Activated T-cell treated with anti-CD3 and anti-CD28 coated beads, Interleukin-2, amount 50 U/mL, for 72 hours (primary cell): ENCODE measurements at places on chromosomes 3 and 15. TPM values are rescaled to one million over a fixed set of nuclear protein-coding genes. Genes with fewer than 3 reads are reported as not detected.

DNA sequence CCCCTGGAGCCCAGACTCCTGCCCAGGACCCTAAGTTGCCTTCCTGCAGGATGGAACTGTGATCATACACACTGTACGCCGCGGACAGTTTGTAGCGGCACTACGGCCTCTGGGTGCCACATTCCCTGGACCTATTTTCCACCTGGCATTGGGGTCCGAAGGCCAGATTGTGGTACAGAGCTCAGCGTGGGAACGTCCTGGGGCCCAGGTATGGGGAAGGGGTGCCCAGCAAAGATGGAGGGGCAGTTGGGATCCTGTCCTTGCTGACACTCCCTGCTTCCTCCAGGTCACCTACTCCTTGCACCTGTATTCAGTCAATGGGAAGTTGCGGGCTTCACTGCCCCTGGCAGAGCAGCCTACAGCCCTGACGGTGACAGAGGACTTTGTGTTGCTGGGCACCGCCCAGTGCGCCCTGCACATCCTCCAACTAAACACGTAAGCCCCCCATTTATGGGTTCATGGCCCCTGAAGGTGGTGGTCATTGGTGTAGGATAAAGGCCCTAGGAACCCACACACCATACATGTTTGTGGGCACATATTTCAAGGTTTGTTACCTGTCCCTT is 28.8 kb downstream of the NBEAL2 start:
- H3K27ac ChIP-seq = no peak overlapping the region
- H3K36me3 ChIP-seq = peaks cover 3% of the 10 kb centered on the region
- DNase-seq = no peak
- peak overlapping the region; percentile 17 for H3K4me3 ChIP-seq
- no peaks in the 10 kb centered on the region for H3K27me3 ChIP-seq

The CFAP44 gene
- total RNA-seq = 3.4 TPM

DNA sequence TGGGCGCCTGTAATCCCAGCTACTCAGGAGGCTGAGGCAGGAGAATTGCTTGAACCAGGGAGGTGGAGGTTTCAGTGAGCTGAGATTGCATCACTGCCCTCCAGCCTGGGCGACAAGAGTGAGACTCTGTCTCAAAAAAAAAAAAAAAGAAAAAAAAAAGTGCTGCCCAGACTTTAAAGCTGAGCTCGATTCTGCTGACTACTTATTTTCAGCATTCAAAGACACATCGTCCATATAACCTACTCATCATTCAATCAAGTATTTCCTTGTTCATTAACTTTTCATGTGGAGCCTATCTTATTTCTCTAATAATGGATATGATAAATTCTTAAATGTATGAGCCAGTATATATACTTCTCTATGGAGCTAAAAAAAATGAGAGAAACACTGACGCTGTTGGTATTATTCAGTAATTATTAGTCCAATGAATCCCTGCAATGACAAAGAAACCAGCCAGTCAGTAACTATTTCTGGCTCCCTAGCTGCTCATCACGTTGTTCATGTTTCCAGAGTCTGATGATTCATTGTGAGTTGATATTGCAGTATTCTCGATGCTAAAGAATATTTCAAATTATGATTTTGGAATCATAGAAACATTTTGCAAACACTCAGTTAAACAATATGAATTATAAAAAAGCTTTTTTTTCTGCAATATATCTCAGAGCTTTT is 111.9 kb downstream of the RAP2B start:
- H3K4me1 ChIP-seq = no peaks in the 10 kb centered on the region
- no peak overlapping the region for H3K27ac ChIP-seq
- DNase-seq = no peak

DNA sequence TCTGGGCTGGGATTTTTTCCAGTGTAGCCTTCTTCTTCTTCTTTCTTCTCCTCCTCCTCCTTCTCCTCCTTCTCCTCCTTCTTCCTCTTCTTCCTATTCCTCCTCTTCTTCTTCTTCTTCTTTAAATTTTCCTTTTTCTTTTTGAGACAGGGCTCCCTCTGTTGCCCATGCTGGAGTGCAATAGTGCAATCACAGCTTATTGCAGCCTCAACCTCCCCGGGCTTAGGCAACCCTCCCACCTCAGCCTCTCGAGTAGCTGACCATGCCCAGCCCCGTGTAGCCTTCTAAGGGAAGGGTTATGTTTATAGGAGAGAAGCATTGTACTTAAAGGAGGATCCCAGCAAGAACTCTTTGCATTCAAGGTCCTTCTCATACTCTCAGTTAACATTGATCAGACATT is 24.0 kb upstream of the MYO1E start:
- peaks cover 35% of the 10 kb centered on the region for H3K27me3 ChIP-seq
- no peak overlapping the region for H3K4me3 ChIP-seq
- DNase-seq = no peak
- no peaks in the 10 kb centered on the region for H3K4me1 ChIP-seq

The HDGFL3 gene
- total RNA-seq = 58.2 TPM

GRCh38 chr15:77819851-77820728 is 187.4 kb upstream of the LINGO1 start:
- DNase-seq = peak; percentile 8
- no peak overlapping the region for H3K27ac ChIP-seq
- peaks cover 1% of the 10 kb centered on the region for H3K36me3 ChIP-seq
- peaks cover 44% of the 10 kb centered on the region for H3K27me3 ChIP-seq

GRCh38 chr3:181887685-181888084 is 176.0 kb downstream of the SOX2 start:
- no peaks in the 10 kb centered on the region for H3K27me3 ChIP-seq
- no peak for DNase-seq
- H3K4me3 ChIP-seq = no peak overlapping the region
- no peaks in the 10 kb centered on the region for H3K4me1 ChIP-seq
- H3K36me3 ChIP-seq = no peaks in the 10 kb centered on the region

The FBXO40 gene
- total RNA-seq = not detected

GRCh38 chr3:13878281-13879101 is 1.4 kb downstream of the WNT7A start:
- no peaks in the 10 kb centered on the region for H3K36me3 ChIP-seq
- peak; percentile 14 for DNase-seq
- peak overlapping the region; percentile 82 for H3K4me3 ChIP-seq
- H3K27me3 ChIP-seq = peaks cover 36% of the 10 kb centered on the region
- H3K27ac ChIP-seq = no peak overlapping the region

The TEX55 gene
- total RNA-seq = not detected

DNA sequence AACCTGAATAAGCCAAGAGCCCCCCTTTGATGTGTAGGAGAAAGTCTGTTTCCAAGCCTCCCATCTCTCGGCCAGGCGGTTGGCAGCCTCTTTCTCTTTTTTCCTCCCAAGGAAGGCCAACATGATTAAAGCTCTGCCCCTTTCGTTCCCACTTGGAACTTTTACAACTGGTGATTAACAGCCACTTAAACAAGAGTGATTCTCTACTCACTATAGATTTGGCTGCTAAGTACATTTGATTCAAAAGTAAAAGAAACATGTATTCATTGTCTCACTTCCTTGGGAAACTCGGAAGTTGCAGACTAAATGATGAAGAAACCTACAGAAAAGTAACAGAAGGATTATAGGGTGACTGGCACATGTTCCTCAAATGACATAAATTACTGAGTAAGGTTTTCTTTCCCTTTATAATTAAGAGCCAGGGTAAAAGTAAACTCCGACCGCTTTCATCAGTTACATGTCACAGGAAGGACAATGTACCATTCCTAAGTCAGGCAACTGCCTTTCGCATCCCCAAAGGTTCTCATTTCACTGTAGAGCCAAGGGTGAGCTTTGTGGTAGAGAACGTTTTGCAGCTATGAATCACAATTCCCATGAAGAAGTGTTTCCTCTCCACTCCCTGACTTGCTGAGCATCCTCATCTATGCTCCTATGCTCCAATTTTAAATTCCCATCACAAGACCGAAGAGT is 72.7 kb downstream of the MB21D2 start:
- peaks cover 3% of the 10 kb centered on the region for H3K36me3 ChIP-seq
- H3K4me3 ChIP-seq = no peak overlapping the region
- no peak for DNase-seq
- H3K27me3 ChIP-seq = peaks cover 10% of the 10 kb centered on the region
- no peak overlapping the region for H3K27ac ChIP-seq
- peaks cover 49% of the 10 kb centered on the region for H3K4me1 ChIP-seq

The CCRL2 gene
- total RNA-seq = 3.2 TPM

GRCh38 chr3:71636482-71636881 is 53.0 kb upstream of the FOXP1 start:
- H3K36me3 ChIP-seq = no peaks in the 10 kb centered on the region
- H3K4me3 ChIP-seq = no peak overlapping the region
- H3K4me1 ChIP-seq = no peaks in the 10 kb centered on the region
- no peaks in the 10 kb centered on the region for H3K27me3 ChIP-seq
- H3K27ac ChIP-seq = no peak overlapping the region

The CHRNA5 gene
- total RNA-seq = 2.6 TPM

DNA sequence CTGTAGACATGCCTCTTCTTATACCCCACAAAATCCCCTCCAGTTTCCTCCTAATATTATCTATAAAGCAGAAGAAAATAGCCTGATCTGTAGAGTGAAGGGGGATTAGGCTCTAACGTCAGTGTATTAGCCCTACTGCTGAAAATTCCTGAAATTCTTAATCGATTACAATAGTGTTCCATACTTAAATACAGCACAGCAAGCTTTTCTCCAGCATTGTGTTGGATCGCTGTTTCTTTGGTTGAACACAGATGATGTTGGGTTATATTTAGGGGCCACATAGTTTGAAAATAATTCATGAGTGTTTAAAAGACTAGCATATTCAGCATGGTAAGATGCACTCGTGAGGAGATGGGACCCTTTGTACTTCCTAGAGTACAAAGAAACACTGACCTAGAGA is 52.5 kb downstream of the PIAS1 start:
- no peak for DNase-seq
- peaks cover 16% of the 10 kb centered on the region for H3K4me1 ChIP-seq
- H3K36me3 ChIP-seq = peaks cover 7% of the 10 kb centered on the region
- no peak overlapping the region for H3K4me3 ChIP-seq
- no peak overlapping the region for H3K27ac ChIP-seq

The DHX30 gene
- 71.1 TPM for total RNA-seq

GRCh38 chr3:122247825-122248185 is 64.3 kb downstream of the CASR start:
- no peak for DNase-seq
- H3K27me3 ChIP-seq = peaks cover 11% of the 10 kb centered on the region
- no peaks in the 10 kb centered on the region for H3K36me3 ChIP-seq
- no peak overlapping the region for H3K4me3 ChIP-seq
- no peak overlapping the region for H3K27ac ChIP-seq

- no peaks in the 10 kb centered on the region for H3K36me3 ChIP-seq
- no peaks in the 10 kb centered on the region for H3K4me1 ChIP-seq
- no peak overlapping the region for H3K27ac ChIP-seq
- H3K4me3 ChIP-seq = no peak overlapping the region
- H3K27me3 ChIP-seq = no peaks in the 10 kb centered on the region
Measured at GRCh38 chr3:110925798-110926197, 145.8 kb upstream of the NECTIN3 start.

GRCh38 chr3:145006271-145006670 is 1034.6 kb downstream of the DIPK2A start:
- H3K27me3 ChIP-seq = no peaks in the 10 kb centered on the region
- no peaks in the 10 kb centered on the region for H3K36me3 ChIP-seq
- H3K27ac ChIP-seq = no peak overlapping the region
- no peak for DNase-seq
- no peak overlapping the region for H3K4me3 ChIP-seq

The SCAANT1 gene
- not detected for total RNA-seq

- no peak overlapping the region for H3K27ac ChIP-seq
- peaks cover 2% of the 10 kb centered on the region for H3K36me3 ChIP-seq
- peaks cover 83% of the 10 kb centered on the region for H3K4me1 ChIP-seq
- no peaks in the 10 kb centered on the region for H3K27me3 ChIP-seq
Measured at GRCh38 chr3:42023380-42023779, 61.5 kb upstream of the ULK4 start.

DNA sequence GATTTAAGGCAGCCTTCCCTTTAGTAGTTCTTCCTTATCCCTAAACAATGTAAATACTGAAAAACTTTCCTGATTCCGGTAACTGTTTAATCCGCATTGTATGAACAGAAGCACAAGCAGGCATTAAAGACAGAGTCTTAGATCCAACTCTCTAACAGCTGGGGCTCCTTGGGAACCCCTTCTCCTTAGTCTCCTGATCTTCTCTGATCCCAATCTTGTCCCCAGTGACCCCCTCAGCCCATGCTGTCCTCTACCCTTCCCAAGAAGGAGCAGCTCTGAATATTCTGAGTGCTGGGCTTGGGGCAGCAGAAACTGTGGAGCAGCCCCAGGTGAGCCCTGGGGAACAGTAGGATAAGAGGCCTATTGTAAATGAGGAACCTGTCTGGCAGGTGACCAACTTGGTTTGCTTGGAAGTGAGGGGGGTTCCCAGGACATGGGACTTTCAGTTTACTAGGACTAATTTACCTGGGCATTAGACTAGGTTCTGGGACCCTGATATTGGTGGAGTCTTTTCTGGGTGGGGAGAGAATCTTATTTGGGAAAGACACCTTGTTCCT is 13.0 kb upstream of the SLC30A4 start:
- H3K36me3 ChIP-seq = no peaks in the 10 kb centered on the region
- DNase-seq = no peak
- no peak overlapping the region for H3K27ac ChIP-seq
- no peak overlapping the region for H3K4me3 ChIP-seq

The FANCD2OS gene
- not detected for total RNA-seq

- no peak overlapping the region for H3K4me3 ChIP-seq
- no peaks in the 10 kb centered on the region for H3K36me3 ChIP-seq
- H3K4me1 ChIP-seq = peaks cover 13% of the 10 kb centered on the region
- H3K27ac ChIP-seq = no peak overlapping the region
Measured at GRCh38 chr15:34799149-34800101, 4.1 kb upstream of the ACTC1 start.

GRCh38 chr3:132448216-132448961 is 31.1 kb downstream of the DNAJC13 start:
- no peaks in the 10 kb centered on the region for H3K27me3 ChIP-seq
- no peak overlapping the region for H3K27ac ChIP-seq
- no peak overlapping the region for H3K4me3 ChIP-seq
- DNase-seq = no peak

The CAMP gene
- total RNA-seq = not detected

The IL20RB gene
- total RNA-seq = 1.7 TPM

DNA sequence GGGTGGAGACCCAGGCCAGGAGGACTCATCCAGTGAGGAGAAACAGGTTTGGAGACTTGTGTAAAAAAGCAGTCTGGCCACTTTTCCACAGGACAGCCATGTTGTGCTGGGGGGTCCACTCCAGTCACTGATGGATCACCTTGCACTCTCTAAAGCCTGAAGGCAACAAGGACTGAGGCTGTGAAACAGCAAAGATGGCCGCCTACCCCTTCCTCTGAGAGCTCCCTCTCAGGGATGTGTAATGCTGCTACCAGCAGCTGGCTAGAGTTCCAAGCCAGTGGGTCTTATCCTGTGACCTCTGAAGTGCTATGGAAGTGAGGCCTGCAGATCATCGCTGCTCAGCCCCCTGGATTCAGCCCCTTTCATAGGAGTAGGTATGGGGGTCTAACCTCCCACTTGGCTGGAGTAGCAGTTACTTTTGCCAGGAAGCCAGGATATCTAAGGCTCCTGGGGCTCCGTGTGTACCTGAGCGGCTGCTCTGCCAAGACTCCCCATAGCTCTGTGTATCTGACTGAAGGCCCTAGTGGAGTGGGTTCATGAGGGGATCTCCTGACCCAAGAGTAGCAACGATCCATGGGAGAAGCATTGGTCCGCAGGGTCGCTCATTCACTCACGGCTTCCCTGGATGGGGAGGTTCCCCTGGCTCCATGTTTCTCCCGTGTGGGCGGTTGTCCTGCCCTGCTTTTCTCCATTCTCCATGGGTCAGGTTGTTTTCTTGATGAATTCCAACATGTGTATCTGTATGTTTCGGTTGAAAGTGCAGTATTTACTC is 69.9 kb upstream of the TNFSF10 start:
- H3K27ac ChIP-seq = no peak overlapping the region
- peaks cover 22% of the 10 kb centered on the region for H3K36me3 ChIP-seq
- H3K4me3 ChIP-seq = peak overlapping the region; percentile 55
- H3K4me1 ChIP-seq = peaks cover 70% of the 10 kb centered on the region
- peaks cover 24% of the 10 kb centered on the region for H3K27me3 ChIP-seq
- peak; percentile 26 for DNase-seq

The TMPRSS7 gene
- total RNA-seq = 0.09 TPM
